Activated CD4-positive, alpha-beta T cell treated with anti-CD3 and anti-CD28 coated beads for 1 hour (primary cell): ENCODE measurements at places on chromosomes 5 and 9.

- no peak for DNase-seq
These were observed 24.8 kb upstream of the LOX start for GRCh38 chr5:122102825-122103224.

- no peak for DNase-seq
These were observed at the start of gene SCGB3A1 for GRCh38 chr5:180591311-180591887. Gene SCGB3A1 (minus strand): TSS chr5:180591499. CDS start chr5:180591462, 37 bp downstream.

- no peak for DNase-seq
These were observed 65.8 kb downstream of the SEMA4D start for GRCh38 chr9:89431930-89432725.

GRCh38 chr5:120241400-120241799 is 222.7 kb upstream of the PRR16 start:
- no peak for DNase-seq

GRCh38 chr5:121031491-121031890 is 567.4 kb downstream of the PRR16 start:
- DNase-seq = no peak

- no peak for DNase-seq
These were observed 150.3 kb downstream of the PIK3R1 start for GRCh38 chr5:68365889-68366288.

- no peak for DNase-seq
These were observed 73.9 kb downstream of the ATG10 start for GRCh38 chr5:82045554-82046275.

GRCh38 chr9:85523202-85523601 is 218.6 kb downstream of the AGTPBP1 start:
- no peak for DNase-seq

DNA sequence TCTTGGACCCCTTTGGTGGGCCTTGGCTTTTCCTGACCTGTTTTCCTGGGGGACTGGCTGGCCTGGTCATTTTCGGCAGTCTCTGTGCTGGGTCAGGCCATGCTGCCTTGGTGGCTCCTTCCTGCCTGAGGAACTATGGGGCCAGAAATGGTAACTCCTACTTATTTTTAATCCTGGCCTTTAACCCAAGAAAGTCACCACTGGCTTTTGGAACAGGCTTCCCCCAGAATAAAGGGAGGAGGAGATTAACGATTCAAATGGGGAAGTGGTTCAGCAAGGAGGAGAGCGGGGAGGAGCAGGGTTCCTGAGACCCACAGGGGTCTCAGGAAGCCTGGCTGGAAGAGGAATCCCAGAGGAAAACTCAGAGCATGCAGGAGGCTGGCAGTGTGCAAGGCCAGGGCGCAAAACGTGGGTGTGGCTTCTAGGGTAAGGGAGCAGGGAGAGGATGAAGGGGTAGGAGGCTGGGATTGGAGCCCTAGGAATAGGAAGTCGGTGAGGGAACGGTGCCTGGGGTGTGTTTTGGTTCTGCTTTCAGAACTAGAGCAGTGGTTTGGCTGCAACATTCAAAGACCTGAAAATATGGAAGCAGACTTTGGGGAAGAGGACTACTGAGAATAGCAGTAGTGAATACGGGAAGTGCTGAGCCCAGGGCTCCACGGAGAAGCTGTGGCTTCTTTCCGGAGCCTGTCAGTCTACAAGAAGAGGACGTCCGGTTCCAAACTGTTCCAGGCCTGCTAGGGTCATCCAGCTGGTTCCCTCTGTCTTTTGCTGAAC is 271.1 kb upstream of the KLF4 start:
- no peak for DNase-seq

DNA sequence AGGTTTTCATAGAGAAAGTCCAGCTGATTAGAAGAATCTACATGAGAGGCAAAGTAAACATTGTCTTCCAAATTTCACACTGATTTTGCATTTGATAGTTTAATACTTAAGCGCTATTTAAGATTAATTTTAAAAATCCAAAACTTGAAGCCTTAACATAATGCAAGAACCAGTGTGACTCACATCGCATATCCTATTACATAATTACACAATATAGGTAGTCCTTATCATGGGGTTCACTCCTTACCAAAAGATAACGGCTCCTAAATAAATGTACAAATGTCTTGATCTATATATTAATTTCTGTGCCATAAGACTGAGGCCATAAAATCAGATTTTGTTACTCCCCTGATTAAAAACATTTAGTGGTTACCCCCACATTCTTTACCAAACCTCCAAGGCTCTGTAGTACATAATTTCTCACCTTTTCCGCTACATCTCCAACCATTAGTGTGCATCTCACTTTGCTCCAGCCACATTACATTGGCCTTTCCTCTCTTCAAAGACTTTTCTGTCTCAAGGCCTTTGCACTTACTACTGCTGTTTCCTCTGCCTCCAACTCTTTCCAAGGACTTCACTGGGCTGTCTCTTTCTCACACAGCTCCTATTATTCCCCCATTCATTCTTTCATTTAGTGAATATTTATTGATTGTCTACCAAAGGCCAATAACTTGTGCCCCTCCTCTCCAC is 1.0 kb downstream of the RIOK2 start:
- no peak for DNase-seq
